Activated CD4-positive, alpha-beta T cell treated with anti-CD3 and anti-CD28 coated beads, Interleukin-10, Interleukin-2, amounts not matched to agents 100 ng/mL and 50 ng/mL, durations not matched to agents 16 hours and 8 hours (primary cell): ENCODE measurements at places on chromosomes 11 and 22.

DNA sequence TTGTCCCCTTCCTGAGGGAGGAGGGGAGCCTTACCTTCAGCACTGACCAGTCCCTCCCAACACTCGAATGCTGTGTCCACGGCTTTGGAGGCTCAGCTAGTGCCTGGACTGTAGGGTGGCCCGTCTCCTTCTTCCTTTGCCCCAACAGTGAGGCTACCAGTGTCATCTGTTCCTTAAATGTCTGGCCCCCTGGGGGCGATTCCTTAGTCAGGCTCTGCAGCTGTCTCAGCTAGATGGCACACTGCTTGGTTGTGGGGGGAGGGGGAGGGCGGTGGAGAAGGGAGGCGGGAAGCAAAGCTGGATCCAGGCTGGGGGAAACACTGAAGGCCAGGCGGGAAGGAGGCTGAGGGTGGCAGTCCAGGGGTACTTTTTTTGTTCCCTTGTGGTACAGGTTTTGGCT lies at the start of gene IGSF22:
IGSF22 (minus strand) TSS at position 149 of the 400 bp plus-strand sequence. CDS start 1,952 bp downstream, outside the sequence.
- no peak for DNase-seq

GRCh38 chr22:46162771-46163556 lies 12.6 kb downstream of the PPARA start:
- DNase-seq: no peak

DNA sequence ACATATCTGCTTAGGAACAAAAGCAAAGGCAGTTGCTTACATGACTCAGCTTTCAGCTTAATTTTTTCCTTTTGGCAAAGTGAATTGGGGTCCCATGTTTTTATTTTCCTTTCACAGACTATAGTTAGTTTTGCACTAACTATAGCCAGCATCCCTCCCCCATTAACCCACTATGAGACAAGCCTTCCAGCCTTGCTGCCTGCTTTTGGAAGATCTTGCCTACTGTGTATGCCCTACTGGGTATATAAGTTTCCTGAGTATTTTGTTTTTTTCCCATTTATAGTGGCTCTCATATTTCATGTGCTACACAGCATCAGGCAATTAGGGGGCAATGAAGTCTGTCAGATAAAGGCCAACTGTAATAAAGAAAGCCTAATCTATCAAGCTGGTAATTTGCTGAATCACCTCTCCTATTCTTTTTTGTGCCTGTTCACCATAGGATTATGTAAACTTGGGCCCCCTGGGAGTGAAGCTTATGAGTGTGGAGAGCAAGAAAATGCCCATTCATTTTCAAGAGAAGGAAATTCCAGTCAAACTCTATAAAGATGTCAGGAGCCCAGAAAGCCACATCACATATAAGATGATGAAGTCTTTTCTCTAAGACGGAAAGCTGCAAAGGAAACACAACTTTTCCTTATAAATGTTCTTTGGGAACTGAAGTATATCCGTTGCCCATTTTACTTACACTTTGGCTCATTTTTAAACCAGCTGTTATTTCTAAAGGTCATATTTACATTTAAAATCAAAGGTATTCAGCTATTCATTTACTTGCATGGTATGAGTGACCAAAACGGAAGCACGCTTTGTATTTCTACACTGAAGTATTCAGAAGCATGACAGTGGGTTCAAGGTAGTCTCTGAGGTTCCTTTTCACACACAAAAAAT lies 64.0 kb downstream of the CCDC83 start:
- DNase-seq: no peak

- no peak for DNase-seq
Measured at GRCh38 chr11:61377461-61378160, 14.8 kb upstream of the TMEM216 start.

DNA sequence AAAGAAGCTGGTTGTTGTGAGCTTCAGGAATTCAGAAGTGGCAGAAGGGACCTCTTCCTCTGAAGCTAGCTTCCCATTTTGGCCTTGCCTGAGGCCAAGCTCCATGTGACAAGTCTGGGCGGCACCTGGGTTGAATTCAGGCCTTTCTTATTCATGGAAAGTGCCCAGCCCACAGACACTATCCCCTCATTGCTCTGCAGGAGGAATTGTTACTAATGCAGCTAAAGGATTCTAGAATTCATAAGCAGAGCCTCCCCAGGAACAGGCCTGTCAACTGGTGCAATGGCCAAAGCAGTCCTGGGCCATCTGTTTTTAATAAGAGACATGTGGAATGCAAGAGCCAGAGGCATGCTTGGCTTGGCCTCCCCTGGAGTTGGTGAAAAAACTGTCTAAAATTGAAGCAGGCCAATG lies 71.4 kb downstream of the SLC1A2 start:
- no peak for DNase-seq

DNA sequence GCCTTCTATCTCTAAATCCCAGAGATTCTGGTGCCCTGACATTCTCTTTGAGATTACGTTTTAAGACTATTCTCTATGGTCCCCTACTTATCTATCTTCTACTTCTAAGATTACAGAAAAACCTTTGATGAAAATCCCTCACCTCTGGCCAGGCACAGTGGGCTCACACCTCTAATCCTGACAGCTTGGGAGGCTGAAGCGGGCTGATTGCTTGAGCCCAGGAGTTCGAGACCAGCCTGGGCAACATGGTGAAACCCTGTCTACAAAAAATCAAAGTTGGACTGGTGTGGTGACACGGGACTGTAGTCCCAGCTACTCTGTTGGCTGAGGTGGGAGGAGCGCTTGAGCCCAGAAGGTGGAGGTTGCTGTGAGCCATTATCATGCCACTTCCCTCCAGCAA lies 14.4 kb downstream of the NUP98 start:
- DNase-seq: no peak

DNA sequence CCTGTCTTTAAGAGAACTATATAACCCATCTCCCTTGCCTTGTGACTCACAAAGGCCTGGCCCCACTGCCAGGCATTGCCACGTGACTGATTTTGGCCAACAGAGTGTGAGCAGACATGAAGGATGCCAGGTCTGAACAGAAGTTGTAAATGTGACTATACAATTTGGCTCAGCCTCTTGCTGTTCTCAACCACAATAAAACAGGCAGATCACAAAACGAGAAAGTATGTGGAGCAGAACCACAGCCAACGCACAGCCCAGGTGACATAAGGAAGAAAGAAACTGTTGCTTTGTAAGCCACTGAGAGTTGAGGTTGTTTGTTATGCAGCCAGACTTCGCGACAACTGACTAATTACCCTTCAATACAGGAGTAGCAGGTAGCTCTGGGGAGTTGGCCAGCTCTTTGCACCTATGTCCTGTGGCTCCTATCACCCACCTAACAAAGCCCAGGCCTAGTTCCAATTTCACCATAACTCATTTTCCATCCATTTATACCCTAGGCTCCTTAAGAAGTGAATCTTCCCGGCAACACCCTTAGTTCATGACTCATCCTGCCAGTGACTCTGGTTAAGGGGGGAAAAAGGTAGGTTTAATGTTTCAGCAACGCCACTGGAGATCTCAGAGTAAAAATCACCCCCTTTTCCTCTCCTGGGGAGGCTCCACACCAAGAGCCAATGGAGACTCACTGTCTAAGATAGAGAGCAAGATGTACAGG lies 53.7 kb downstream of the GALNT18 start:
- DNase-seq: peak; percentile 71

DNA sequence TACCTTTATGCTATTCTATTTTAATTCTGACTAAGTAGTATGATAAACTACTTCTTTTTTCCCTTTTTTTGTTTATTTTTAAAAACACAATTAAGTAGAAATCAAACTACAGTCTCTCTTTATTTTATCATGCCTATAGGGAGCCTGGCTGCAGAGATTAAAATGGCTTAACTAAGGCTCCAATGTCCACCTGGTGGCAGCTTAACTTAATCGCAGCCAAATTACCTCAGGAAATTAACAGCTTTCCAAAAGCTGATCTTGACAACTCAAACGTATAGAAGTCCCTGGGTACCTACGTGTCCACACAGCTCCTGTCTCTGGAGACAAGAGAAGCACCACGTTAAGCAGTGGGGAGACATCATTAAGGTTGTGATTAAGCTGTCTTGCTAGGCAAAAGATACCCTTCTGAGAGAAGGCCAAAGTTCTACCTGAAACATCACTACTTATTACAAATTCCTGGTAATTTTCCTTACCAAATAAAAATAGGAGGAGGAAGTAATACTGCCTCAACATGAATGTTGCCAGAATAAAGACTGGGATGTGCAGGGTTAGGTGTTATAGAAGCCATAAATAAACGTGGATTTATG lies 63.2 kb upstream of the SNX19 start:
- no peak for DNase-seq

GRCh38 chr11:134273317-134273712 lies 2.9 kb upstream of the GLB1L3 start:
- no peak for DNase-seq

GRCh38 chr22:47168900-47169800 lies 406.7 kb downstream of the TBC1D22A start:
- DNase-seq: no peak

GRCh38 chr11:70064008-70064725 lies 13.9 kb upstream of the ANO1 start:
- DNase-seq: no peak

GRCh38 chr11:73324116-73324515 lies 16.0 kb downstream of the ARHGEF17 start:
- DNase-seq: no peak

GRCh38 chr11:123063826-123064657 lies 2.1 kb upstream of the HSPA8 start:
- peak; percentile 56 for DNase-seq
